ENCODE measurements at places on chromosomes 3 and 15.

DNA sequence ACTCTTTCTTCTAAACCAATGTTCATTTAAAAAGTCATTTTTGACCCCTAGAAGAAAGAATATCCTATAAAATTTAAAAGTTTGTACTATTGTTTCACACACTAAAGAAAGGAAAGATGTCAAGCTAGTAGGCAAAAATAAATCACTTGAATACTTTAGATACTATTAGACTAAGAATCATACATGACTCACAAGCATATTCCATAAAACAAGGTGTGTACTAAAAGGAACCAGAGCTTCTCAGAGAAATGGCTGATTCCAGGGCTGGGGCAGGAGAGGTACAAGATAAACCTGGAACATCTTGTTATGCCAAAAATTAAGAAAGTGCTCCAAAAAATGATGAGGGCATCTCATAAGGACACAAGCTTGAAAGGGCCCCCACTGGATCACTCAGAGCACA lies 8.7 kb downstream of the DLG1 start:
- DNase-seq, result no peak

DNA sequence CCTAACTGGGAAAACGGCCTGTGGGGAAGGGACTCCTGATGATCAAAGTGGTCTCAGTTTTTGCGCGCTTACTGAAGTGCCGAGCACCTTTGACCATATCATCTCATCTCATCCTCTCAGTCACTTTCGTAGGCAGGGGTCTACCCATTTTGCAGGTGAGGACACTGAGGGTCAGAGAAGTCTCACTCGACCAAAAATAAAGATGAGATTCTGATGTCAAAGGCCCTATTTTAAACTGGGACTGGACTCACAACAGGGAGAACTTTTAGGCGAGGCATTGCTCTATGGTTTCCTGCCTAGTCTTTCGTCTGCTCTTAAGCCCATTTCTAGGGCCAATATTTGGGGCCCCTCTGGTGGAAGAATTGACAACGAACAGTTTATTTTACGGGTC lies 830 bp downstream of the SLC6A11 start:
- no peak for DNase-seq

DNA sequence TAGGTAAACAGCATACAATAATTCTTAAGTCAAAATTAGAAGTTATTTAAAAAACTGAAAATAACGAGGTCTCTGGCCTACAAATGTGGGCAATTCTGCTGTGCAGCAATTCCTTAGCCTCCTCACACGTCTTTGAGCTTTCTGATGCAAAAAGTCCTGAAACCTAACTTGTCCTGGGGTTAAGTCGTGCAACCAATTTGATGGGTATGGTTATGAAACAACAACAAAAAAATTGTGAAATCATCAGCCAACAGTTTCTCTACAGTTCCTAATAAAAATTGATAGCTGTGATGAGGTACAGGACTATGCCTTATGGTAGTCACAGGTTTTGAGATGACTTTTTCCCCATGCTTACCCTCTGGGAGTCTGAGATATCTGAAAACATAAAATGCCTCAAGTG lies 6.5 kb upstream of the GLB1 start:
- DNase-seq, result no peak

DNA sequence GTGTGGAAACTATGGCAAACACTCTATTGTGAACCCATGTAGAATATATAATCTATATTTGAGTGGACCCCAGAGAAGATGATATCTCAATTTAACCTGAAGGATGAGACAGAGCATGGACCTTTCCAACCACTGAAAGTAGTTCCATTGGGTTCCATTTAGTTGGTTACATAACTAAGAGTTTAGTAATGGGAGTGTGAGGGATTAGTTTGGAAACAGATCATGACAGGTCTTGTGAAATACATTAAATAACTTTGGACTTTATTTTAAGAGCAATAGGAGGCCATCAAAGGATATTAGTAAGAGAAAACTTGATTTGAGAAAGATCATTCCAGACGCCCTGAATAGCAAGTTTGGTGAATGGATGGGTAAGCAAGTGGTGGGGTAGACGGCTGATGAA lies 487.2 kb upstream of the ROBO2 start:
- DNase-seq, result no peak

DNA sequence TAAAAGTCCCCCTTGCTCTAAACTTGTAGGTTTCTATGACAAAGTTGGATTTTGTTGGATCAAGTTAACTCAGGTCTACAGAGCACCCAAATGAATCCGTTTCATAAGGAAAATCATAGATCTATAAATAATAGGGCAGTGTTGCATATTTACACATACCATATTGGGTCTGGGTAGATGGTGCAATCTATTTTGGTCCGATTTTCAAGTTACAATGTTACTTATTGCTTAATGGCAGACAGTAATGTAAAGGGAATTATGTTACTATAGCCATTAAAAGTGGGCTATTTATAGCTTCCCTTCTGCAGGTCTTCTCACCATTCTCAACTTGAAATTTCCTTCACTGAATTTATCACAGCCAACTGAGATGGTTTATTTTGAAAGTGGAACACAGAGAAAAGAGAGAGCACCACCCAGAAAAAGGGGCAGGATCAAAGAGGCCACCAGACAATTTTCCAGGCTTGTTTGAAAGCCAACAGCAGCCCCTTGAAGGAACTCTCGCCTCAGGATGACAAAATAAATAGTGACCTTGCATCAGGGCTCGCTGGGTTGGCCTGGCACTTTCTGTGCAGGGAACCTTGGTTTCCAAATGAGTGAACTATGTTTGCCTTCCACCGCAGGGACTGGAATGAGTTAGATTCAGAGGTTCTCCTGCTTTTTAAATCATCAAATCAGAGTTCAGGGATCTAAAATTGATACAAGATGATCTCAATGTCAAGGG lies 260.2 kb upstream of the HES1 start:
- no peak for DNase-seq

GRCh38 chr3:131396170-131396569 lies 14.6 kb downstream of the NUDT16 start:
- no peak for DNase-seq

- peak; percentile 63 for DNase-seq
Observed at GRCh38 chr3:10248984-10249748, 907 bp downstream of the TATDN2 start.

DNA sequence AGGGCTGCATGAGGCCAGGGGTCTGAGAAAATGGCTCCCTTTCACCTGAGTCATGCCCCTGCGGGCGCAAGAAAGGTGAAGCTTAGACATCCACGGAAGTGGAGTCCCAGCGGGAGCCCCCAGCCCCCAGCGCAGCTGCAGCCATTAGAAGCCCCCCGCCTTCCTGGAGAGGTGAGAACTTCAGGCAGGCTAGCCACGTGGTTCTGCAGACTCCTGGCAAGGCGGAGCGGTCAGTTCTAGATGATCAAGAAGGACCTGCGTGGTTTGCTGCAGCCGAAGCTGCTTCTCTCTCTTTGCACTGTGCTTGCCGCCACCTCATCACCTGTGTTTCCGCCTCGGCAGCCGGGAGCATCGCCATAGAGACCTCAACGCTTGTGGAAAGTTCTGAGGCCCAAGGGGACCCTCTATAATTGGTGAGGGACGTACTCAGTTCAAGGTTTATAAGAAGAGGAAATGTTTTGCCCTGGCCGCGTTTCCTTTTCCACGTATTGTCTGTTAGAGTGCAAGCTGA lies 15.8 kb upstream of the KCNMB3 start:
- DNase-seq, result no peak

GRCh38 chr15:35358824-35359223 lies 187.1 kb downstream of the DPH6 start:
- DNase-seq, result no peak

- no peak for DNase-seq
Observed at GRCh38 chr3:100754563-100755334, 45.5 kb downstream of the TFG start.

GRCh38 chr15:69530991-69531664 lies 78.5 kb downstream of the RPLP1 start:
- no peak for DNase-seq

DNA sequence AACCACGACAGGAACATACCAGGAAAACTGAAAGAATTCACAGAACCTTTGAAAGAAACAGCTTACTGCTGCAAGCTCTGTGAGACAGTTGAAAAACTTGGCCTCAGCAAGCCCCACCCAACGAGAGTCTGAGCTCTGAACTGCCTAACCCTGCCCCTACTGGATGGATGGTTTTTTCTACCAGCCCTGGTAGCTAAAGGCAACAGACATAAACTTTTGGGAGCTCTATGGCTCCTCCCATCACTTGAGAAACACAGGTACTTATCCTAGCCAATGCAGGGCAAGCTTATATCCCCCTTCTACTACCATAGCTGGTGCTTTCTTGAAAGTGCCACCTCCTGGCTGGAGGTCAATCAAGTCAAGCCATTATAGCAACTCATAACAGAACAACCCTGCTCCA lies 471.8 kb downstream of the GRM7 start:
- no peak for DNase-seq

- DNase-seq, result no peak
Observed at GRCh38 chr3:18666655-18667054, 241.5 kb upstream of the SATB1 start.

GRCh38 chr15:68794863-68795262 lies 25.8 kb downstream of the ANP32A start:
- DNase-seq, result no peak

GRCh38 chr3:44680921-44681455 lies 31.5 kb upstream of the ZNF502 start:
- no peak for DNase-seq

DNA sequence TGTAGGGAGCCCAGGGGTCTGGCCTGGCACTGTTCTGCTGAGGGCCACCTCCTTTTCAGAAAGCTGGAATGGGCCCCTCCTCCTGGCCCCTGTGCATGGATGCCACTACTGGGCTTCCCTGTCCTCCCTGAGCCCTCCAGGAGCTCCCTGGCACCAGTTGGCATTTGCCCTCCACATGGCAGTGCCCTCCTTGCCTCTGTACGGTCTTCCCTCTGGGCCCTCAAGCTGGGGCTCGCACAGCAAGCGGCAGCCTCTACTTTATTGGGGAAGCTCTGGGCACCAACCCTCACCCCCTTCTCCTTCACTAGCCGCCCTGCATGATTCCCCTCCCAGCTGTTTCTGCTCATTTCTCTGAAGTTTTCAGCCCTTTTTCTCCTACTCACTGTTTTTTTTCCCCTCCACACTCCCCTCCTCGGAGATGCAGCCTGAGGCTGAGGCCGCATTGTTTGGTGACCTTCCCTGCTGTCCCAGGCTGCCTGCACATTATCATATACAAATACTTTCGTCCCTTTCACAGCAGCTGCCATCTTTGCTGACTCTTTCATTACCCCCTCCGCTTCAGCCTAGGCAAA lies 127.3 kb downstream of the EEFSEC start:
- no peak for DNase-seq

DNA sequence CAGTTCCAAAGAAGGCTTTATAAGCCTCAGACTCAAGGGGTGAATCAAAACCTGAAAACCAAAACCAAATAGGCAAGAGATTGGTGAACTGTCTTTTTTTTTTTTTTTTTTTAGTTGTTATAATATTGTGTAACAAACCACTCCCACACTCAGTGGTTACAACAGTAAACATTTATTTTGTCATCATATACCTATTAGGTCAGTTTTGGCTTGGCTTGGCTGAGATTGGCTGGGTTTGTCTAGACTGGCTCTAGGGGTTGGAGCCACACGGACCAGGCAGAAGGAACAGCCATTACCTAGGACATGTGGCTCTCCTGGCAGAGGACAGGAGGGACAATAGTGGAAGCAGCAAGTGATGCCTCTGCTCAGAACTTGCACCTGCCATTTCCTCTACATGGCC lies 26.4 kb upstream of the RYR3 start:
- no peak for DNase-seq

DNA sequence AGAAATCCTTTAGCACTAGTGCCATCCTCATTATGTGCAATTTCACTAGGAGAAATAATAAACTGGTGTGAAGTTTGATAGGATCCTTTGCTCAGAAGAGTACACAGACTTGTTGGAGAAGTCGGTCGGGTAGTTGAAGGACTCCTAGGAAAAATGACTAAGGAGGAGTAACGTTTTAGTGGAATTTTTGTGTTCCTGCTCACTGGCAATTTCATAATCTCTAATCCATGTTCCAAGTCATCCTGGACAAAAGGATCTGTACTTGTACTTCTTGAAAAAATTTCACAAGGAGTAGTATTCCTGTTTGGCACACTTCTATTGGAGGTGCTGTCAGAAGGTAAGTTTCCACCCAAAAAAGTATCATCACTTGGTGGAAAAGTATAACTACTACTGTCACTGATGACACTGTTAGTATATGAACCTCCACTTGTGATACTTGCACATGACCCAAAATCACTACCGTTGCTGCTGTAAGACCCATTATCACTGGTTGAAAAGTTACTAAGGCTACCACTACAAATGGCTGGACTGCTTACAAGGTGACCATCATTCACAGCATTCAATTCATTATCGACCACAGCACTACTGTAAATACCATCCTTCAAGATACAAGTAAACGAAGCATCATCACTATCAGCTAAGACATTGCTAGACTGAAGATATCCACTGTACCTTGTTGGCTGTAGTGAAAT lies 77.4 kb downstream of the NEDD4 start:
- DNase-seq, result no peak

DNA sequence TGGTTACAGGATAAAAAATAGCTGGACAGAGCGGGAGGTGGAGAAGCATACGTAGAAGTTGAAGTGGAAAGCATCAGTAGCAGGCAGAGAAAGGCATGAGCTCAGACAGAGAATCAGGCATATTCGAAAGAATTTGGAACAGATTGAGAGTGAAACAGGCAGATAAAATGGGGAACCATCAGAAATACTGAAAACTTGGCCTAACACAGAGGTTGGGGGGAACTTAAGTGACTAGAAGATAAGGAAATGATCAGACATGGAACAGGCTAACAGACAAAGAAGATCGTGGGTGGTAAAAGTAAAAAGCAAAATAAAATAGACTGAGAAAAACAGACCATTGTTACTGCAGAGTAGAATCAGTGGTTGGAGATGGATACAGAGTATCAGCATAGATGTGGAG lies 32.9 kb downstream of the GTF2E1 start:
- DNase-seq, result no peak

GRCh38 chr15:85097725-85098124 lies 116.1 kb downstream of the PDE8A start:
- DNase-seq, result no peak

DNA sequence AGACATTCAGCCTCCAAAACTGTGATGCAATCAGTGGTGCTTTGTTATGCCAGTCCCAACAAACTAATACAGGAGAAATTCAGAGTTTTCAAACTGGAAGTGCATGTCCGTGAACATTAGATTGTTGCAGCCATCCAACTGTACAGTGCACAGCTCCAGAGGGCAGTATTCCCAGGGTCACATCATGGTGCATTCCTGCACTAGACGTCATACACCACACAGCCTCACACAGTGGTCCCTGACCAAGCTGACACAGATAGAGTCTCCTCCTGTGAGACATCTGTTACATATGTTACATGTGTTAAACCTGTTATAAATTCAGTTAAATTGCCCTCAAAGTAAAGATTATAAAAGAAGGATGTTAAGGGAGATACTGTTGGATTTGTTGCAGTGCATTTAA lies 209.0 kb downstream of the LRRN1 start:
- no peak for DNase-seq
